Umbilical cord (tissue), 2 donors: ENCODE measurements at places on chromosomes 16 and 17. TPM values are rescaled to one million over a fixed set of nuclear protein-coding genes. Genes with fewer than 3 reads are reported as not detected.

DNA sequence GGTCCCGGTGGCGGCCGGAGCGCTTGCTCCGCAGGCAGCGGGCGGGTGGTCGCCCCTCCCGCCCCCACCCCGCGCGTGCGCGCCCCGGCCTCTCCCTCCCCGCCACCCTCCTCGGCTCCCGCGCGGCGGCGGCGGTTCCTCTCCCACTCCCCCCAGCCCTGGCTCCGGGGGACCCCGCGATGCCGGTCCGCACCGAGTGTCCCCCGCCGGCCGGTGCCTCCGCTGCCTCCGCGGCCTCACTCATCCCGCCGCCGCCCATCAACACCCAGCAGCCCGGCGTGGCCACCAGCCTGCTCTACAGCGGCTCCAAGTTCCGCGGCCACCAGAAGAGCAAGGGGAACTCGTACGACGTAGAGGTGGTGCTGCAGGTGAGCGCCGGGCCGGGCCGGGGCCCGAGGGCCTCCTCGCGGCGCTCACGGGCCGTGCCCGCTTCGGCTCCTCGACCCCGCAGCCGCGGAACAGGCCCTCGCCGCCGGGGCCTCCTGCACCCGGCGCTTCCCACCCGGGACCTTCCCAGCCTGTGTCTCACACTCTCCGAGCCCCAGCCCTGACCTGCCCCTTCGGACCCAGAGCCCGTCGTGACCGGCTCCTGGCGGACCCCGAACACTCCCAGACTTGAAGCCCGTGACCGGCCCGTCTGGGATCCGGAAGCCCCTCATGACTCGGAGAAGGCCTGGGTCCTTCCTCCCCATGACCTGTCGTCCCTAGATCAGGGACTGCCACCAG is 490 bp downstream of the GID4 start:
- no peak for DNase-seq

DNA sequence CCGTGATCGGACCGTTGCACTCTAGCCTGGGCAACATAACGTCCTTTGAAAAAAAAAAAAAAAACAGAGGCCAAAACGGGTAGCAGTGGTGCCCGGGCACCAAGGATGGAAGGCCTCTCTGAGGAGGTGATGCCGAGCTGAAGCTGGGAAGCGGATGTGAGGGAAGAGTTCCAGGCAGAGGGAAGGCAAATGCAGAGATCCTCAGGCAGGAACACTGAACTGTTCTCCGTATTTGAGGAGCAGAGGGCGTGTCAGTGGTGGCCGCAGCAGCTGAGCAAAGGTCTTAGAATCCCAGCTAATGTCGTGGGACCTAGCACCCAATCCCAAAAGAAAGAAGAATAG is 656 bp upstream of the KCTD13 start:
- peak; percentile 52 for DNase-seq

Gene CHTF18
- 7.7 TPM for total RNA-seq

GRCh38 chr17:64085650-64086005 is 44.3 kb downstream of the ERN1 start:
- no peak for DNase-seq

DNA sequence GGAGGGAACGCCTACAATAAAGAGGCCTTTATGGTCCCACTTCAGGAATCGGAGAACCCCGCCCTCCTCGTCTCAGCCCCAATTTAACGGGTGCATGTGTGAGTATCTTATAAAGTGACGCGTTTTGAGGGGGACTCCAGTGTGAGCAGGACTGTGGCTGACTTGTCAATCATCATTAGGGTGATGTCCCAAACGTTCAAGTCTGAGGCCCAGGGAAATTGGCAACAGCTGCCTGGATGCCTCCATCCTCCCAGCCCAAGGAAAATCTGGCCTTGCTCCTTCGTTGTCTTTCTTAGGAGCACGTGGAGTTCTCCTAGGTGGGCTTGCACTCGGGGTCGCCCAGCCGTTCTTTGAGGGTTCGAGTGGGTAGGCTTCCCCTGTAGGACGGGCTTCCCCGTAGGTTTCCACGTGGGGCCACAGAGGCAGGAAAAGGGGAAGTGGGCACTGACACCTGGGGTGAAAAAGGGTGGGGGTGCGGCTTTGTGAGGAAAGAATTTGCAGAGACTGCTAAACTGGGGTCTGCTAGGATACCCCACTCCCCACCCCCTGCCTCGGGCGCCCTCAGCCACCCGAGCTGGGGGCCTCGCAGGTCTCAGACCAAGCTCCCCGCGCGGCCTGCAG is 561 bp upstream of the HERPUD1 start:
- DNase-seq: no peak

Gene ENO3
- total RNA-seq: 12.0 TPM
